ENCODE measurements at places on chromosomes 13 and 19.
A peak's percentile ranks its signal among the peaks of the same experiment; 100 is the strongest.

DNA sequence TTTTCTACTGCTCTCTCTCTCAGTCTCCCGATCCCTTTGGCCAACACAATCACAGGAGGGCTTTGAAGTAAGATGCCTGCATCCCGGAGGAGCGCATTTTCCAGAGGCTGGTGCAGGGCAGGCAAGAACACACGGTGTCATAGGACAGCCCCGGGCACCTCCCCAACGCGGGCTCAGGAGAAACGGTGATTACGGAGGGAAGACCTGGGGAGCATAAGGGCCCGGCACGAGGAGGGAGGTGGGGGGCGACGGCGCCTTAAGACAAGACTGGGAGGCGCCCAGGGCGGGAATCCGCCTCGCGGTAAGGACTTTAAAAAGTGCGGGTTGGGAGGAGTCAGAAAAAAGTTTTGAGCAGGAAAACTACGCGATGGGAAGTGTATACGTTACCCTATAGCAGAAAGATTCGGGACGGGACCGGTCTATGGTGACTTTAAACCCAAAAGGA lies 18.7 kb upstream of the ZNF888 start:
- peak; percentile 43 for DNase-seq

DNA sequence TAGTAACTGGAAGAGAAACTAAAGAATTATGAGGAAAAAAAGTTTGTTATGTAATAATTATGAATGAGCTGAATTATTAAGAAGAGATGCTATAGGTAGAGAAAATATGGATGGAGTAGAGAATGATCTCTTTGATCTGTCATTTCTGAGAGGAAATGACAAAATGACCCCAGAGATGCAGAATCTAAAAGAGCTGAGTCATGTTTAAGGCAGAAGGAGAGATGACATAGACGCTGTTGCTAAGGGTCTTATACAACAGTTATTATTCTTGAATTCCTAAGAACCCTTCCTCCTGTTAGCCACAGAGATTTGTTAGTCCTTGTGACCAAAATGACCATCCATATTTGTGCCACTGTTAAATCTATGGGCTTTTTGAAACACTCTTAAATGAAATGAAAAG lies 58.3 kb upstream of the FREM2 start:
- DNase-seq, result no peak

- no peak for DNase-seq
Observed at GRCh38 chr19:17262557-17262956, 2.0 kb downstream of the USHBP1 start.

GRCh38 chr19:35868823-35869326 lies 501 bp downstream of the APLP1 start:
- DNase-seq, result no peak

GRCh38 chr19:50434525-50434924 lies 1.8 kb downstream of the MYBPC2 start:
- DNase-seq, result no peak

DNA sequence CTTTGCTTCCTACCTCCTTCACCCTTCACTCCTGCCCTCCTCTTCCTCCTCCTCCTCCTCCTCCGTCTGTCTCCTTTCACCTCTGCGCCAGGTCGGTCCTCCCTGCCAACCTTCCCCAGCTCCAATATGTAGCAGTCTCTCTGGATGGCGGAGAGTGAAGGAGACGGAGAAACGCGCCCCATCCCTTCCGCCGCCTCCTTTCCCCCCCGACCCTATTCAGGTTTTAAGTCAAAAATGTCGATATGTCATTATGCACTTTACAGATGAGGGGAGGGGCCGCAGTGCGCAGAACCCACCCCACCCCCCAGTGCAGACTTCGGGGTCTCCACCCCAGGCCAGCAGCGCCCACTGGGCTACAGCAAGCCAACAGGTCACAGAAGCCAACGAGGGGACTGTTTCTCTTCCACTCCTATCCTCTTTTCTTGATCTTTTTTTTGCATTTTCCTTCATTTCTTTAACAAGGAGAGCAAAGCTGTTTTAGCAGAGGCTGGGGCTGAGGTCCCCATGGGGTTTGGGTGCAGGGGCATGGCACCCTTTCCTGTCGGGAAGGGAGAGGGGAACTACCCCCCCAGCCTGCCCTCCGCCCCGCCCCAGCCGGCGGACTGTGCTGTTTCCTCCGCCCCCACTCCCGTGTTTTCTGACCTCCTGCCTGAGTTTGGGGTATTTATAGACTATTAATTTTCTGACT lies 9.2 kb downstream of the MIDN start:
- DNase-seq, result no peak

- DNase-seq, result no peak
Observed at GRCh38 chr19:33705860-33706259, 84.1 kb downstream of the CHST8 start.

DNA sequence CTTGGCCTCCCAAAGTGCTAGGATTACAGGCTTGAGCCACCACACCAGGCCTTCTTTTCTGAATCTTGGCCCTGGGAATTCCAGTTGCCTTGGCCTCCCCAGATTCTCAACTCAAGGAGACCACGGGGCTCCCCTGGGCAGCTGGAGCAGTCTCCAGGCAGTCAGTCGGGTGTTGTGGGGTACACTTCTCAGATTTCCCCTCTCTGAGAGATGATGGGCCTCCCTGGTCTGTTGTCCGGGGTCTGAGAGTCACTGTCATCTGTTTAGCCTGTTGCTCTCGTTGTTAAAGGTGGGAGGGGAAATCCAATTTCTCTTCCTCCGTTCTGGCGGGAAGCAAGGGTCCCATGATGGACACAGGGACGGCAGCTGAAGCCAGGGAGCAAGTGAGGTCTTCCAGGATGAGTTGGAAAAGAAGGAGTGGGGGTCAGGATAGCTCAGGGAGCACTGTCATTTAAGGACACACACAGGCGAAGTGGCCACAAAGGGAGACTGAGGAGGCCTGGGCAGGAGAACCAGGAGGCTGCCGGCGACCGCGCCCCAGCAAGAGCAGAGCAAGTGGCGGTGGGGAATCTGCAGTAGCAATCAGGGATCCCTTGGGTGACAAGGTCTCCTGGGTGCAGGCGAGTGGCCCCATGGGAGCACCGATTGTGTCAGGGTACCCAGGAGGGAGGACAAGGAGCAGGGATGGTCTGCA lies 15.7 kb downstream of the WTIP start:
- no peak for DNase-seq

- DNase-seq, result no peak
Observed at GRCh38 chr13:40058757-40059236, 403.3 kb downstream of the COG6 start.

DNA sequence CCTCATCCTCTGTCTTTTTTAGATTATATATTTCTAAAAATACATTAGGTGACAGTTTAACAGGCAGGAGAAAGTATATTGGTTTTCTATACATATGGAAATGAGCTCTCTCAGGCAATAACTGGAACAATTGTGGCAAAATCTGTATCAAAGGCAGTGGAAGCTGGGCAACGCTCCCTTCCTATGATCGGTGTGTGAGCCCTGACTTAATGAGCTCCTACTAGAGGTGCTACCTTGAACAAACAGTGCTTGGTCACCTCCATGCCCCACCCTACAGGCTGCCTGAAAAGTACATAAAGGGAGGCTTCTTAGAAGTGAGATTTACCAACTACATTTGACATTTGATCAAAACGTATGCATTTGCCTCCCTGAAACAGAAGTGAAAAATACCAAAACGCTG lies 185.3 kb downstream of the EFNB2 start:
- no peak for DNase-seq

GRCh38 chr19:17005000-17005399 lies 21.6 kb downstream of the CPAMD8 start:
- no peak for DNase-seq

DNA sequence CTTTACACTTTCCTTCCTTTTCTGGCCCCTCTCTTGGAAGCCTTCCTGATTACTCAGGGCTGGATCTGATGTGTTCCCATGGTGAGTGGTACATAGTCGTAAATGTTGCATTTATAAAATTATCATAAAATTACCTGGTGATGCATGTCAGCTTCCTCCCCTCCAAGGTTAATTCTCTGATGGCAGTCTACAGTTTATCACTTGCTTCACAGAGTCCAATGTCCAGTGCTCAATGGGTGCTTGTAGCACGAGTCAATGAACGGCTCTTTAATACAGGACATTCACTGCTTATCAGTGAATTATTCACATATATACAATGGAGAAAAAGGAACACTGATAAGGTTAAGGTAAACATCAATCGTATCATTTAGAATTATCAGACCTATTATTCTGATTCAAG lies 27.0 kb upstream of the OXGR1 start:
- DNase-seq, result no peak

- no peak for DNase-seq
Observed at GRCh38 chr13:94712812-94713560, 641 bp upstream of the SOX21 start.

- no peak for DNase-seq
Observed at GRCh38 chr19:769616-770015, 18.7 kb downstream of the MISP start.

DNA sequence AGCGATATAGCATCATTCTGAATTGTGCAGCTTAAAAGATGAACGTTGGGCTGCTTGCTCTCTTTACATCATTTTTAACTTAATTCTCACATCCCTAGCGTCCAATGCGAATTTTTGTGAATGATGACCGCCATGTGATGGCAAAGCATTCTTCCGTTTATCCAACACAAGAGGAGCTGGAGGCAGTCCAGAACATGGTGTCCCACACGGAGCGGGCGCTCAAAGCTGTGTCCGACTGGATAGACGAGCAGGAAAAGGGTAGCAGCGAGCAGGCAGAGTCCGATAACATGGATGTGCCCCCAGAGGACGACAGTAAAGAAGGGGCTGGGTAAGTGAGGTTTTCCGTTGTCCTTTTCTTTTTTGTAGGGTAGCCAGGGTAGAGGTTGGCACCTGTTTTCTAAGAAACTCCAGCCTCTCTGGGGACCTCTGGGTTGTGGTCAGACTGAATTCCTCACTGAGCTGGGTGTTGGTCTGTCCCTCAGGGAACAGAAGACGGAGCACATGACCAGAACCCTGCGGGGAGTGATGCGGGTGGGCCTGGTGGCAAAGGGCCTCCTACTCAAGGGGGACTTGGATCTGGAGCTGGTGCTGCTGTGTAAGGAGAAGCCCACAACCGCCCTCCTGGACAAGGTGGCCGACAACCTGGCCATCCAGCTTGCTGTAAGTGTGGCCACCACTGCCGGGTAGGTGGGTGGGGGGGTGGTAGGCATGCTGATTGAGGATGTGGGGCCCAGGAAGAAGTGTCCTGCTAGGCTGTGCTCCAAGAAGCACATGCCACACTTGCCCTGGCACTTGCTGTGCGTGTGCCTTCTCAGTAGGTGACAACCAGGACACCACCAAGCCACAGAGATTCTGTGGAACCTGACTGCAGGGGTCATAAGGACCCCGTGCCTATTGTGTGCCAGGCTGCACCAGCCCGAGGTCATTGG lies 17.0 kb downstream of the ILF3 start:
- DNase-seq, result peak; percentile 49

DNA sequence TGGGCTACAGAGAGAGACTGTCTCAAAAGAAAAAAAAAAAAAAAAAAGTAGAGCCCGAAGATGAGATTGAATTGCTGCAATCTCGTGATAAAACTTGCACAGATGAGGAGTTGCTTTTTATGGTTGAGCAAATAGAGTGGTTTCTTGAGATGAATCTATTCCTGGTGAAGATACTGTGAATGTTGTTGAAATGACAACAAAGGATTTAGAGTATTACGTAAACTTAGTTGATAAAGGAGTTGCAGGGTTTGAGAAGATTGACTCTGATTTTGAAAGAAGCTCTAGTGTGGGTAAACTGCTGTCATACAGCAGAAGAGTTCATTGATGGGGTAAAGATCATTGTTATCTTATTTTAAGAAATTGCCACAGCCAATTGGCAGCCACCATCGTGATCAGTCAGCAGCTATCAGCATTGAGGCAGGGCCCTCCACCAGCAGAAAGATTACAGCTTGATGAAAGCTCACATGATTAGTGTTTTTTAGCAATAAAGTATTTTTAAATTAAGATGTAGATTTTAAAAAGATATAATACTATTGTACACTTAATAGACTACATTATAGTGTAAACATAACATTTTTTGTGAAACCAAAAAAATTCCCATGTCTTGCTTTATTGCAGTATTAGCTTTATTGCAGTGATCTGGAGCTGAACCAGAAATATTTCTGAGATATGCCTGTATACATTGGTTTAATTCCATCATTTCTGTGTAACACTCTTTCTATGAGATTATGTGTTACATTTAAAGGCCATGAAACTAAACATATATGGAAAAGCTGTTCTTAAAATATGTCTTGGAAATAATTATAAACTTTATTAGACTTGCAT lies 43.1 kb downstream of the ZMYM2 start:
- no peak for DNase-seq

DNA sequence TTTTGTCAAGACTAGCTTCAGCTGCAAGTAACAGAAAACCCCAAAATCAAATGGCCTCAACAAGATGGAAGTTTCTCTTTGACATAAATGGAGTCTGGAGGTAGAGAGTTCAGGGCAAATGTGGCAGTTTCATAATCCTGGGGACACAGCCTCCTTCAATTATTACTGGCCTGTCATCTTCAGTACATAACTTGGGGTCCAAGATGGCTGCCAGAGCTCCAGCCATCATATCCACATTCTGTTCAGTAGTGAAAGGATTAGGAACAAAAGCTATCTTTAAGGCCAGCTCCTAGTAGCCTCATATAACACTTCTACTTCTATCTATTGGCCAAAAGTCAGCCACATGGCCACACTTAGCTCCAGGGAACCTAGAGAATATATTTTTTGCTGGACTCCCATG lies 15.0 kb upstream of the IGSF23 start:
- no peak for DNase-seq

GRCh38 chr19:57010541-57010940 lies 109.2 kb upstream of the USP29 start:
- no peak for DNase-seq

GRCh38 chr19:49937750-49938381 lies 8.6 kb upstream of the NUP62 start:
- DNase-seq, result peak; percentile 76

DNA sequence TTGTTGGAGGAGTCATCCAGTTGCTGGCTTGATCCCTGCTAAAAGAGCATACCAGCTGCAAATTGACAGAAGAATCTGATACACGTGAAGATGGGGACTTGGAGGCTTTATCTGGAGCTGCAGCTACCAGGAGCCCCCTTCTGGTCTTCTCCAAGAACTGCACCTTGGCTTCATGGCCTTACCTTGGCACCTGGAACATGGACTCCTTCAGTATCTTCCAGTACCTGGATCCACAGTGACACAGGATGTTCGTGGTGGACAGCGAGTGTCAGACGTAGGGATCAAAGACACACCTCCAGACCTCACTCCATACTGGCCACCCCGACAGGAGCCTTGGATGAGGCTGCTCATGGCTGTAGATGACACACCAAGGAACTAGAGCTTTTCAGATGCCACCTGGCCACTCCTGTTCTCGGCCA lies 9.9 kb upstream of the ACSBG2 start:
- DNase-seq, result peak; percentile 64
